ENCODE measurements at places on chromosomes 11 and 22.

GRCh38 chr11:97557399-97557798 lies 1167.6 kb downstream of the JRKL start:
- DNase-seq = no peak

- DNase-seq = no peak
These were observed 29.1 kb upstream of the PICALM start for GRCh38 chr11:86097980-86098379.

DNA sequence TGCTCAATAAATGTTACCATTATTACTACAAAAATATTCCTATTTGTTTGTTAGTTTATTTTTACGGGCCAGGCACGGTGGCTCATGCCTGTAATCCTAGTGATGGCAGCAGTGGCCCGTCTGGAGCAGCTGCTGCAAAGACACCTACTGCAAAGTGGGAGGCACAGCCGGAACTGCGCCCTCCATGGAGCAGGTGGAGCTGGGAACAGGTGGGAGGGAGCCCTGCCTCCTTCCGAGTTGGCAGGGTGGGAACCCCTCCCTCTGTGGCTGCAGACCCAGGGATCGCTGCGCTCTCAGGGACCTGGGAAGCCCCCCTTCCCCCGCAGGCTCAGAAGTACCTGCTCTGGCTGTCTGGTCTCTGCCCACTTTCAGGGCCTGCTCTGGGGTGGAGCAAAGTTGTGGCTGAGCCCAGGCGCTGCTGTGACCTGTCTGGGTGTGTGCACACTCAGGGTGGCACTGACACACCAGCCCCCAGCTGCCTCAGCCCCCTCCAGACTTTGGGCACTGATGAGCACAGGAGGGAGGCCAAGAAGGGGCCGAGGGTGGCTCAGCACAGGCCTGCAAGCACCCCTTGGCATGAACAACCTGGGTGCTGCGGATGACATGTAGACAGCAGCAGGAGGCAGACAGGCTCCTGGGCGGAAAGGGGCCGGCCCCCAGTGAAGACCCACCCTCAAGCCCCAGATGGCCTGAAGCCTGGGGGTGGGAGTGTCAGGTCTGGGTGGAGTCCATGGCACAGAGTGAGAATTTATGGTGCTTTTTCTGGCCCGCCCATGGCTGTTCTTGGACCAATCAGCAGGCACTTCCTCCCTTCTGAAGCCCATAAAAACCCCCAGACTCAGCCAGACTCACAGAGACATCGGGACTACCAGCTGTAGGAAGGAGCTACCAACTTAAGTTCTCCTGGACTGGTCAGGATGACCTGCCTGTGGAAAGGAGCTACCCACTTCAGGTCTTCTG lies 103.7 kb upstream of the CLMP start:
- DNase-seq = no peak

DNA sequence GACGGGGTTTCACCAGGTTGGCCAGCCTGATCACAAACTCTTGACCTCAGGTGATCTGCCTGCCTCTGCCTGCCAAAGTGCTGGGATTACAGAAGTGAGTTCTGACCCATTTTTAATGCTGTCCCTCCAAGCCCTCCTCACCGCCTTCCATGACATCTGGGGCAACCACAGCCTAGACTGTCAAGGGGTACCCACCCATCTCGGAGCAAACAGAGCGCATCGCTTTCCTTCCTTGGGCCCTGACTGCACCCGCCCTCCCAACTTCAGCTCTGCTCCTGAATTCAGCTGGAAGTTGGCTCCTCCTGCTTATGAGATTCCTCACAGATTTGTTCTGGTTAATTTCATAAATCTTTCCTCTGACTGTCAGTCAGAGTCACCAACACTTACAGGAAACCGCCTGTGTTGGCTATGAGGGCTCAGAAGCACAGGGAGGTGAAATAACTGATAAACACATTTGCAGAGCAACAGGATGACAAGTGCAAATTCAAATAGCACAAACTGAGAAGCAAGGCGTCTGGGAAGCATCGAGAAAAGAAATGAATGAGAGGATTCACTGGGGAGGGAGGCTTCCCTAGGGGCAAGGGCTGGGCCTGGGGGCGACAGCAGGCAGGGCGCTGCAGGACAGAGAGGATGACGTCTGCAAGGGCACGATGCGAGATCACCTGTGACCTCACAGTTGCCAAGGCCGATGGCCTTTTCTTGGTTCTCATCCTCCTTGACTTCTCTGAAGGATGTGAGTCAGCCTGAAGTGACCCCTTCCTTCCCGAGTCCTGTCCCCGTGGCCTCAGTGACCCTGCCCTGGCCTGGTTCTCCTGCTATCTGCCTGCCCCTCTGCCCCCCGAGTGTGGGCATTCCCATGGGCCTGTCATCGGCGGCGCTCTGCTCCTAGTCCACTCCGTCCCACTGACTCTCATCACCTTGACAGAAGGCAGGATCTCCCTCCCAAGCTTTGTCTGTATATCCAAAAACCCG lies 6.1 kb downstream of the IFT27 start:
- DNase-seq = no peak

GRCh38 chr22:37931893-37932389 lies 21.5 kb downstream of the C22orf23 start:
- no peak for DNase-seq

DNA sequence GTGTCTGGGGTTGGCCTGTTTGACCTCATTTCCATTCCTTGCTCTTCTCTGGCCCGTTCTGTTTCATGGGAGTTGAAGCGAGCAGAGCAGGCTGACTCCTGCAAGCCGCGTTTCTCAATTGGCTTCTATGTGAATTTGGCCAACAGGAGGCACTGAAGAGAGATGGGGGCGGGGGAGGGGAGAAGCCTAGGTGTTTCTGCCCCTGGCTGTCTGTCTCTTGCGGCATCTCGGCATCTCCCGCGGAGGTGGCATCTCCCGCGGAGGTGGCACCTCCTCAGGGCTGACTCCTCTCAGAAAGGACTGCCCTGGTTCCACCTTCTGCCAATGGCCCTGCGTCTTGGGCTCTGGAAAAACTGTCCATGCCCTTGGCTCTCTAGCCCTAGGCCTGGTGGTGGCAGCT lies 125.6 kb upstream of the CSNK2A3 start:
- DNase-seq = no peak

DNA sequence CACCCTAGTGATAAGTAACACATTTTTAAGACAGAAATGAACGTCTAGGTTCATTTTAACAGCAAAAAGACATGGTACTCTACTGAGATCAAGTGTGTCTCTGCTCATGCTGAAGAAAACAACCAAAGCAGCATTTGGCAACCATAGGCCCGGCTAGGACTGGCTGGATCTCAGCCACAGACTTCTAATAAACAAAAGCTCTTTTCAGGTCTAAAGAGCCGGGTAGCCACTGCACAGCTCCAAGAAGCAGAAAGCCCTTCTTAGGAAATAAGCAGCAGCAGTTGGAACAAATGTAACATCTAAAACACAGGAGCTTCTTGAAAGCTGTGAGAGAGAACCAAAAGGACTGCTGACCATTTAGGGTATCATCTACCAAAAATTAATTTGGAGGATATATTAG lies 37.6 kb downstream of the PITPNB start:
- no peak for DNase-seq

DNA sequence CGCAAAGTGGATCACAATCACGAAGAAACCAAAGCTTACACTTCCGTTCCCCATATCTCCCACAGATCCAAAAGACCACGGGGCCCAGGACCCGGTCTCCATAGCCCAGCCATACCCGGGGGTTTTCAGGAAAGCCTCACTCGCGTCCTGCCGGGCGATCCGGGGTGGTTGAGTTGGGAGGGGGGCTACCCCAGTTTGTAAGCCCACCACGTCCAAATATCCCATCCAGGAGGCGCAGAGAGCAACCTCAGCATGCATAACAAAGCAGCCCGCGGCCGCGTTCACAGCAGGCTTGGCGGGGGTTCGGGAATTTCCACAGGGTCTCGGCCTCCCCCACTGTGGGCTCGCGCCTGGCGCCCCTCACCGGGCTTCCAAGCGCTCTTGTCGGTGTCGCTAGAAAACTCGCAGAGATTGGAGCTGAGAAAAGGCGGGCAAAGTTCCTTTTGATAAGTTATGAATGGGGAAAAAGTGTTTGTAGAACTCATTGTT lies 9.5 kb downstream of the SDF2L1 start:
- no peak for DNase-seq

GRCh38 chr11:126993599-126993998 lies 7.0 kb downstream of the KIRREL3 start:
- no peak for DNase-seq

GRCh38 chr11:75398906-75399305 lies 412 bp upstream of the RPS3 start:
- DNase-seq = no peak

GRCh38 chr11:48880021-48880441 lies 103.7 kb downstream of the TRIM51G start:
- DNase-seq = no peak

- no peak for DNase-seq
These were observed 1104.8 kb downstream of the DLG2 start for GRCh38 chr11:84522331-84522730.

DNA sequence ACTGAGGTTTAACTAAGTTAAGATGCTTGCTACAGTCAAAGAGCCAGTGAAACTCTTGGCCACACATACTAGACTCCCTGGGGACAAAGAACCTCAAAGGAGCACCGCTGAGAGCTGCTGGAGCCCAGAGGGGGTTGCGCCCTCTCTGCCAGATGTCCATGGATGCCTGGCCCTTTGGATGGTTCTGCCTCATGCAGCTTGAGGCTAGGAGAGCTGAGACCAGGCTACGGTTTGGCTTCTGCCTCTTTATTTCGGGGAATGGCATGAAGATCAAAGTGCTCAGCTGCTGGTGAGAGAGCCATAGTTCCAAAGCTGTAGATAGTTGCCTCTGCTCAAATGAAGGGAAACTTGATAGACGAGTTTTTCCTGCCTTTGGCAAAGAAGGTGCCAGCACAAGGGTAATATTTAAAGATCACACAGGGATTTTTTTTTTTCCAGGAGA lies 43.0 kb downstream of the RASSF10 start:
- DNase-seq = no peak

DNA sequence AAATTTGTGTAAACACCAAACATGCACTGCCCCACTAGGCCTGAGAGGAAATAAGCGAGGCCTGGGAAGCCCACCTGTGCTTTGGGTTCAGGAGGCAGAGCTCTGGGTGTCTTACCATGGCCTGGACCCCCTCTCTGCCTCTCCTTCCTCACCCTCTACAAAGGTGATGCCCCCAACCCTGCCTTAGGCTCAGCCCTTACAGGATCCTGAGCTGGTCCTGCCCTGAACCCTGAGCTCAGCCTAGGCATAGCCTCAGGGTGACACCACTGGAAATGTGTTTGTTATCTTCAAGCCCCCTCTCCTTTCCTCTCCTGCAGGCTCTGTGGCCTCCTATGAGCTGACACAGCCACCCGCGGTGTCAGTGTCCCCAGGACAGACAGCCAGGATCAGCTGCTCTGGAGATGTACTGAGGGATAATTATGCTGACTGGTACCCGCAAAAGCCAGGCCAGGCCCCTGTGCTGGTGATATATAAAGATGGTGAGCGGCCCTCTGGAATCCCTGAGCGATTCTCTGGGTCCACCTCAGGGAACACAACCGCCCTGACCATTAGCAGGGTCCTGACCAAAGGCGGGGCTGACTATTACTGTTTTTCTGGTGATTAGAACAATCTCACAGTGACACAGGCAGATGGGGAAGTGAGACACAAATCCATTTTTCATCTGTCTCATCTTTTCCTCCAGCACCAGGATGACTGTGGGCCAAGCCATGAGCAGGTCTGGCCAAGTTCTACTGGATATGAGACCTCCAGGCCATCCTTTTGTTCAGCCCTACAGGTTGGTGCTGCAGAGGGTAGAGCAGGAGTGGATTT lies 117.8 kb downstream of the GGTLC2 start:
- DNase-seq = no peak

GRCh38 chr11:66004186-66004585 lies 1.9 kb downstream of the BANF1 start:
- DNase-seq = no peak

DNA sequence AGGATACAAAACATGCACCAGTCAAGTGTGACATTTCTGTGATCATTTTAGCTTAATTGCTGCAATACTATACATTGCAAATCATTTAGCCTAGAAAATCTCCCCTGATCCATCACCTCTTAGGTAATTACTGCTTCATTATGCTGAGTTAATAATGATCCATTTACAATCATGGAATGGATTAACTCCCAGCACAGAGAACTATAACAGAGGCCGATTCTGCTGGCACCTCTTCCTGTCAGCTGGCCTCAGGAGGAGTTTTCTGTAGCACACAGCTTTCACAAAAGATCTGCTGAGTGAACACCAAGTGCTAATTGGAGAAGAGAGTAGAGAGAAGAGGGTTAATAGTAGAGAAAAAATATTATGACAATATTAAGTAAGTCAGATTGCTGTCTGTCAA lies 591.8 kb upstream of the KIRREL3 start:
- no peak for DNase-seq

GRCh38 chr11:133895061-133895479 lies 49.8 kb upstream of the SPATA19 start:
- no peak for DNase-seq

DNA sequence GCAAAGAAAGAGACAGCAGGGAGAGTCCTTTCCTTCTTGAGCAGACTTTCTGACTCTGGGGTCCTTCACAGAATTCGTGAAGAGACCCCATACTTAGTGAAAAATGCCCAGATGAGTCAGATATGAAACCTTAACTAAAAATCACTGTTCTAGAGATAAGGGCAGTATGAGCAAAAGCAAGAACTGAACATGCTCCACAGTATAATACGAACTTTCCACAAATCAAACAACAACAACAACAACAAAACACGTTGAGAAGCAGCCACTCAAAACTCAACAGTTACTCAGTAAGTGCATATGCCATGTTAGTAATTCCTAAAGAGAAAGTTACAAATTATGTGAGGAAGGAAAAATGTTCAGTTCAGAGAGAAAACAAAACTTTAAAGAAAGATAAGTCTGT lies 44.3 kb downstream of the PITPNB start:
- DNase-seq = no peak

DNA sequence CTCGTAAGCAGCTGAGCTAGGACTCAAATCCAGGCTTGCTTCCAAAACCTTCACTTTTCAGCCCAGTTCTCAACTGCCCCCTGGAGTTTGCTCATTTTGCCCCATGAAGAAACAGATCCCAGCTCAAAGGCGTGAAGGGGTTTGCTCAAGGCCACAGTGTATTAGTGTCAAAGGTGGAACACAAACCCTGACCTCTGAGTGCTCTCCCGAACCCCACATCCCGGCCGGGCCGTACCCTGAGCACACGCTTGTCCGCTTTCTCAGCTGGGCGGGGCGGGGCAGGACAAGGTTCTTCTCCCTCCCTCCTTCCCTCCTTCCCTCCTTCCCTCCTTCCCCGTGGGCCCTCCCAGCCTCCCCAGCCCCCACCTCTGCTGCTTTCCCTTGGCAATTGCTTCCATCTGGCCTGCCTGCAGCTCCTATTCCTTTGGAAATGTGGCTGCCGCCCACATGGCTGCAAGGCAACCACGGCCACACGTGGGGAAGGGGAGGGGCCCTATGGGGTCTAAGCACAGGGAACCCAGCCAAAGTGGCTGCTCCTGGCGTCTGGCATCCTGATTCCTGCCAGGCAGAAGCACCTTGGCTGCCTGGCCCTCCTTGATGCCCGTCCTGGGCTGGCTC lies 4.1 kb downstream of the ST3GAL4 start:
- no peak for DNase-seq

- DNase-seq = no peak
These were observed 47.1 kb upstream of the CTSC start for GRCh38 chr11:88384669-88385005.

Data from GM19239 (cell line).